ENCODE measurements at places on chromosomes 7 and 10.
A peak's percentile ranks its signal among the peaks of the same experiment; 100 is the strongest.

- DNase-seq: no peak
These were observed 29.1 kb upstream of the CALD1 start for GRCh38 chr7:134750083-134751062.

DNA sequence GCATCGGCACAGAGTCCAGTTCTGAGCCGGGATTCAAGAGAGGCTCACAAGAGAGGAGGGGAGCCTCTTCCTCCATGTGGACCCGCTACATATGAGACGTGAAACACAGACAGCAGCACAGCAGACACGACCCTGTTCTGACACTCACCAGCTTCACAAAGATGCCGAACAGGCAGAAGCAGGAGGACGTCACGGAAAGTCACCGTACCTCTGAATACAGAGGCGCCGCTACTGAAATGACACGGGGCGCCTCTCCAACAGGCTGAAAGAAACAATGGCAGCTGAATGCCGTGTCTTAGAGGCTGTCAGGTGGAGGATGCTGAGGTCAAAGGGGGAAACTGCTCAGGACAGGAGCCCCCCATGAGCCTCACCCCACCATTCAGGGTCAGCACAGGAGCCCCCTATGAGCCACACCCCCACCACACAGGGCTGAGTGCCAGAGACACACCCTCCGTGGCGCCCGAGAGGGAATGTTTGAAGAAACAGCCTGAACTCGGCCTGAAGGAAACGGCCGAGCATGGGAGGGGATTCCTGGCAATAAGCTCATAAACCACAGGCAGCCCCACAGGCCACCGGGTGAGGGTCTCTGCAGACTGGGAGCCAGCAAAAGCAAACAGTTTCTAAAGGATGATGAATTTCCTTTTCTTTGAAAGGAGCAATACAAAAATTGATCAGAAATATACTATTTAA is 510.3 kb downstream of the PTPRN2 start:
- no peak for DNase-seq

- DNase-seq: no peak
These were observed 21.8 kb downstream of the ARHGAP19 start for GRCh38 chr10:97270523-97271154.

DNA sequence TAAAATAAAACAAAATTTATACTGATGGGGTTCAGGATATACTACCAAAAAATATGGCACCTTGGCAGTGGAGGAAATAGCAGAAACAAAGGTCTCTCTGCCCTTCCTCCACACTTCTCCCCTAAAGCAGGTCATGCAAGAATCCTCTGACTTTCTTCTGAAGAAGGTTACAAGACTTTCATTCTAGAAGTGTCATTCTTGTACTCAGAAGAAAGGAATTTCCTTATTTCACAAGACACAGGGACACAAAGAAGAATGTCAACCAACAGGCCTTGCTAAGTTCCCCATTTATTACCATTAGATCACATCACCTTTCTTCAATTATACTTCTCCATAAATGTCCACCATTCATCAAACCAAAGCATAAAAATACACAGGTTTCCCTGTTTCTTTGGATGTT is 470.2 kb downstream of the PAXIP1 start:
- no peak for DNase-seq

GRCh38 chr7:30923009-30923773 is 11.5 kb downstream of the AQP1 start:
- no peak for DNase-seq

- DNase-seq: no peak
These were observed 199.9 kb upstream of the ZMIZ1 start for GRCh38 chr10:78868861-78869260.

DNA sequence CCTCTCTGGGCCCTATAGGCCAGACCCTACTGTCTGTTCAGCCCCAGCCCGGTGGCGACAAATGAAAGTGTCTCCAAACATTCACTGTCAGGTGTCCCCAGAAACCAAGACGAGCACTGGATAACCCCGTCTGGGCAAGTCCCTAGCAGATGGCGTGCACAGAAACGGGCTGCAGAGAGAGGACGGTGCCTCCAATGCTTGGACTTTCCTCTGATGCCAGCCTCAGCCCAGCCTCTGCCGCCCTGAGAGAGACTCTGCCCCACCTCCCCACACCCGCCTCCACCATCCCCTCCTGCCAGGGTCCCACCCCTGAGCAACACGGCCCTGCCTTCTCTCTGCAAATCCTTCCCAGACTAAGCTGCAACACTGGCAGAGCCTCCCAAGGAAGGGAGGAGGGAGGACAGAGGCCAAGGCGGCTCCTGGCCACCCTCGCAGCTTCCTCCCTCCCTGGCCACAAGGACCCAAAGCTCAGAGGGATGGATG is 7.4 kb upstream of the LFNG start:
- no peak for DNase-seq

GRCh38 chr7:43537765-43538403 is 45.0 kb upstream of the STK17A start:
- DNase-seq: no peak

- no peak for DNase-seq
These were observed 34.8 kb upstream of the CARD11 start for GRCh38 chr7:3078514-3078913.

- no peak for DNase-seq
These were observed 92.8 kb upstream of the TMEM168 start for GRCh38 chr7:112882991-112883390.

DNA sequence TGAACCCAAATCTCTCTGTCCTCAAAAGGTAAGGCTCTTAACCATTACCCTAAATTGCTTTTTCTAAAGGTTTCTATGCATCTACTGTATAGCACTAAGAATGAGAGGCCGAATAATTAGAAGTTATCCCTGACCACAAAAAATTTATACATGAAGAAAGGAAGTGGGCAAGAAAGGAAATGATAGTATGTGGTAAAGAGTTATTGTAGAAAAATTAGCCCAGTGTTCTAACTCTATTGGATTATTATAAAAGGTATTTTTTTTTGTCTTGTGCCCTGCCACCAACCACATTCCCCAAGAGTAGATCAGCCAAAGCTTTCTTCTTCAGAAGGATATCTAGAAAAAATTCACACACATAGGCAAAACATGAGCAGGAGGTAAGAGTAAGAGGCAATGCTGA is 45.4 kb downstream of the DKK1 start:
- no peak for DNase-seq

GRCh38 chr10:121838149-121838548 is 89.7 kb downstream of the ATE1 start:
- DNase-seq: no peak

GRCh38 chr10:76175533-76176165 is 744.2 kb downstream of the LRMDA start:
- DNase-seq: no peak

GRCh38 chr7:42338916-42339540 is 102.0 kb upstream of the GLI3 start:
- peak; percentile 82 for DNase-seq

DNA sequence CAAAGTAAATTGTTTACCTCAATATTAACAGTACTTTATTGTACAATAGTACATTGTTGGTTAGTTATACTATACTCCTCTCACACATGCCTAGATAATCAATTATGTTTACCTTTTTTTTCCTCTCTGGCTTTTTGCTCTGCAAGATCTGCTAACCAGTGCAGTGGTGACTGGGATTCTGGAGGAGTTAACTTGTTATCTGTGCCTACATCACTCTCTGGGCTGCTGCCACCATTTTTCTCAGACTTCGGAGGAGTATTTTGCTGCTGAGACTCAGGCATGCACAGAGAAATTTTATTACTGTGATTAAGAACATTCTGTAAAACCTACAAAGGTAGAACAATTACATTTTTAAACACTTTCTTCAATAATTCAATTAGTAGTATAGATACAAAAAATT is 59.7 kb downstream of the NRBF2 start:
- no peak for DNase-seq

GRCh38 chr7:102891693-102892261 is 21.0 kb upstream of the LRRC17 start:
- DNase-seq: peak; percentile 68

- DNase-seq: no peak
These were observed 6.9 kb upstream of the CAV2 start for GRCh38 chr7:116492654-116493109.

DNA sequence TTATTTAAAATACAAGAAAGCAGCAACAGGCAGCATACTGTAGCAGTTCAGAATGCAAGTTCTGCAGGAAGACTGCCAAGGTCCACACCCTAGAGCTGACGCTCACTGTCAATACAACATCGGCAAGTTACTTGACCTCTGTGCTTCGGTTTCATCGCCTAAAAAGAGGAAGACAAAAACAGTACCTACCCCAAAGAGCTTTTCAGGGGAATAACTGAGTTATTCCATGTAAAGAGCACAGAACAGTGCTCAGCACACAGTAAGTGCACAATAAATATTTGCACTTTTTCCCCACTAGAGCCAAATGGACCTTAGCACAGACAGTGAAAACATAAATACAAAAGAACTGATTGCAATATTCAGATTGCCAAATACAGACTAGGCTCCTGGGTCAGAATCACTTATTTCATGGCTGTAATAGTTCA is 88.6 kb downstream of the USP6NL start:
- DNase-seq: no peak

- DNase-seq: no peak
These were observed 201.6 kb downstream of the TAX1BP1 start for GRCh38 chr7:27941522-27941921.

DNA sequence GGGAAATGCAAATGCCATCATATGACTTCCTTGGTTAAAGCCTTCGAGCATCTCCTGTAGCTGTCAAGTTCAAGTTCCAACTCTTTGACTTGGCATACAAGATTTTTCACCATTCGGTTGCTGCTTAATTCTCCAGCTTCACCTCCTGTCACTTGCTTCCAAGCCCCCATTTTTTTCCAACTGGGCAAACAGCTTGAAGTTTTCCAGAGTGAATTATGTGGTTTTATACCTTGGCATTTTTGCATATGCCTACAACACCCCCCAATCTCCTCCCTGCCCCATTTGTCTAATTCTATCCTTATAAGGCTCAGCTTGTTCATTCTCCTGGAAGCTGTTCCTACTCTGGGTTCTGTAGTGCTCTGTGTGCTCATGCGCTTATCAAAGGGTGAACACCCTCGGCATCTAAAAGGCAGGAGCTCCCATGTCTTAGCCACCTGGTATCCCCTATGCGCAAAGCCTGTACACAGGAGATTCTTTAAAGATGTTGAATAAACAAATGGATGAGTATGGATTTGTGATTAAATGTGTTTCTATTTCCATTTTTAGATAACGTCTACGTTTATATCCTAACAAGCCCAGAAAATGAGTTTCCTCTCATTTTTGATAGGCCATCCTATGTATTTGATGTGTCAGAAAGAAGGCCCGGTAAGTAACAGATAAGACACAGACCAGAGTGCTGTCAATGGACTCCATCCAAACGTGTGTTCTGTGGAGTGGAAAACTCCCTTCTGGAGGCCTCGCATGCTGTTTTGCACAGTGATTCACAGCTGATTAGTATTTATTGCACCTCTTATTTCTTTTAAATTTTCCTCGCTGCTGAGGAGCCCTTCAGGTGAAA is 52.5 kb downstream of the CDHR3 start:
- DNase-seq: no peak

DNA sequence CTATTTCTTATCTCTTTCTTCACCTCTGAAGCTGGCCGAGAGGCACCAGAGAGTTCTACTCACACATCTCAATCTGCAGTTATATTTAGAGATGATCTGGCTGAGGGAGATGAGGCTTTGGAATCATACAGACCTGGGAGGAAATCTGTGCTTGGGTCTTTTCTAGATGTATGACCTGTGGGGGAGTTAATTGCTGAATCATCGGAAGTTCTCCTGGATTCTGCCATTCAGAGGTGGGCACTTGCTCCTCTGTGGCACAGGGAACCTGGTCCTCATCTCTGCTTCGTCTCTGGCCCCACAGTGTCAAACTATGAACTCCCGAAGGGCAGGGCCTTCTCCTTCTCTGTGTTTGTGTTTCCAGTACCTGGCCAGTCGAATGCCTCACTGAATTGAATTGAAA is 52.5 kb downstream of the BLNK start:
- no peak for DNase-seq

DNA sequence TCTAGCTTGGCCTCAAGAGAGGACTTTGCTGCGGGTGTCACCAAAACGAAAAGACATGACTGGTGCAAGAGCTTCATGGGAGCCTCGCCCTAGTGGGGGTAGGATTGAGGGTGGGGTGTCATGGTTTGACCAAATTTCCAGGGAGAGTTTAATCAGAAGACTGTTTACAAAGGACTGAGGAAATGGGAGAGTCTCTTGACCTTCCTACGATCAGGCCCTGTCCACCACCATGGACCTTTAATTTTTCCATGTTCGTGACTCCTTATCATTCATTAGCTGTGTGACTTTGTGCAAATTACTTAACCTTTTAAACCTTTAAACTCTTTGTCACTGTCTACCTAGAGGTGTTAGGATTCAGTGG is 23.0 kb downstream of the AKR1E2 start:
- DNase-seq: no peak

DNA sequence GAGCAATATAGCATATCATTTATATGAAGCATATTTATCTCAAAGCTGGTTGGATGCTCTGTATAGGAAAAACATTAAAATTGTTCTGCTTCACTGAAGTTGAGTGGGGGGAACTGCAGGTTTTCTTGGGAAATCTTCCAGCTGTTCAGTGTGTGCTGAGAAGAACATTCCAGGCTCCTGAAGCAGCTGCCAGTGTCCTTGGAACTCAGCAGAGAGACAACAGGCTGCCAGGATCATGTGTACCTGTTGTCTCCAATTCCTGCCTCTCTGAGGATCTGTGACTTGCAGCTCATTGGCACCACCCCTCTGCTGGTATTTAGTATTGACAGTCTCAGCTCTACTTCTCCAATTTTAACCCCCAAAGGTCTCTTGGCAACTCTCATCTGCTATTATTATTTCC is 42.3 kb upstream of the PRKG1 start:
- no peak for DNase-seq

- peak; percentile 32 for DNase-seq
These were observed 204.6 kb downstream of the ARHGAP21 start for GRCh38 chr10:24518981-24519597.

- DNase-seq: no peak
These were observed 2.1 kb downstream of the ADD3 start for GRCh38 chr10:110009736-110010475.

- peak; percentile 65 for DNase-seq
These were observed 1.9 kb downstream of the COL1A2 start for GRCh38 chr7:94396596-94396995.

DNA sequence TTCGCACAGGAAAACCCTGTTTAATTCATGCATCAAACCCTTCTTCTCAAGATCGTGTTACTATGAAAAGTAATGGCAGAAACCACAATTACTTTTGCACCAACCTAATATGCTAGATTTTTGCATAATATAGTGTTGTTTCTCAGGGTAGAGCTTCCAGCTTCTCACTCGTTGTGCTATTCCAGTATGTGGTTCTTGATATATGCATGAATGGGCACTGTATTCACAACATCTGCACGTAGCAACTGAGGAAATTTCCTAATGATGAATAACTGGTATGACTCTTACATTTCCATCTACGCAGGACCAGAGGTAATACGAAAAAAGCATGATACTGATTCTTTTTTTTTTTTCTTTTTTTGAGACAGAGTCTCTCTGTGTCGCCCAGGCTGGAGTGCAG is 326.6 kb upstream of the GALNT17 start:
- DNase-seq: no peak

DNA sequence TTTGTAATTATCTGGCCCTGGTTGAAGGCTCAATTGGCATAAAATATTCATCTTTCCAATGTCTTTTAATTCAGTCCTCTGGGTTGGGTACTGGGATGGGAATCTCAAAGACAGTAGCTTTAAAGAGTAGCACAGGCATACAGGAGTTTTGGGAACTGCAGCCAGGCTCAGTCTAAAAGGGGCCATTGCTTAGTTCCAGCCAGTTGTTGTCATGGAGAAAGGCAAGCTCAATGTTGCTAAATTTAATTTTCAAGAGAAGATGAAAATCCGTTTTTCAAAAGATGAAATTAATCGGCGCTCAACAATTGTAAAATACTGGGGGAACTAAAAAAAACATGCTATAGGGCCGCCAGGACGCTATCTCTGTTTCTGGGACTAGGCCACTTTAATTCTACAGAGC is 375.1 kb downstream of the PHTF2 start:
- no peak for DNase-seq

All from fibroblast of skin of left quadriceps (primary cell).